ENCODE measurements at places on chromosomes 5 and 9. TPM values are rescaled to one million over a fixed set of nuclear protein-coding genes. Genes with fewer than 3 reads are reported as not detected.

The SLC45A2 gene
- under 0.01 TPM for total RNA-seq

The JAKMIP2 gene
- total RNA-seq = 1.3 TPM

The ABHD17B gene
- total RNA-seq = 13.1 TPM

The C5orf58 gene
- total RNA-seq = not detected

The SOX30 gene
- not detected for total RNA-seq

The PANK3 gene
- 18.4 TPM for total RNA-seq

The OMD gene
- total RNA-seq = 0.95 TPM

The MELK gene
- total RNA-seq = 6.5 TPM

The SHISAL2B gene
- 0.16 TPM for total RNA-seq

The SPATA31E1 gene
- total RNA-seq = not detected

The KCNIP1 gene
- total RNA-seq = not detected

The TPM2 gene
- total RNA-seq = 1,339 TPM

The CRB2 gene
- not detected for total RNA-seq

The IGFBPL1 gene
- total RNA-seq = not detected

The LHX3 gene
- not detected for total RNA-seq

The DAB2 gene
- total RNA-seq = 79.3 TPM

The TNFSF15 gene
- 0.09 TPM for total RNA-seq

The SPATA31C1 gene
- total RNA-seq = not detected

The GZMA gene
- total RNA-seq = not detected

The ELAVL2 gene
- total RNA-seq = under 0.01 TPM

The CDX1 gene
- not detected for total RNA-seq

The PCDHA9 gene
- total RNA-seq = 0.16 TPM

The IL9 gene
- not detected for total RNA-seq

The GAS1 gene
- 48.3 TPM for total RNA-seq

The NOTCH1 gene
- total RNA-seq = 17.3 TPM

The PCDHB5 gene
- total RNA-seq = 3.3 TPM

The ARRDC3 gene
- 86.2 TPM for total RNA-seq

The CSF2 gene
- not detected for total RNA-seq

The MEIKIN gene
- not detected for total RNA-seq

The CACNA1B gene
- total RNA-seq = under 0.01 TPM

The NMUR2 gene
- not detected for total RNA-seq

The TEX48 gene
- total RNA-seq = not detected

The EPB41L4A gene
- total RNA-seq = 0.09 TPM

The FRRS1L gene
- 0.16 TPM for total RNA-seq

The LURAP1L gene
- 62.1 TPM for total RNA-seq

The OR1J2 gene
- not detected for total RNA-seq

The TRAF1 gene
- total RNA-seq = 2.4 TPM

The SLC23A1 gene
- not detected for total RNA-seq

The ODF2 gene
- 21.6 TPM for total RNA-seq

The PAEP gene
- not detected for total RNA-seq

The BAAT gene
- not detected for total RNA-seq

The LCN10 gene
- not detected for total RNA-seq

The GFRA3 gene
- not detected for total RNA-seq

The IQGAP2 gene
- total RNA-seq = 2.1 TPM
